ENCODE measurements at places on chromosomes 1 and 21. TPM values are rescaled to one million over a fixed set of nuclear protein-coding genes. Genes with fewer than 3 reads are reported as not detected.
A peak's percentile ranks its signal among the peaks of the same experiment; 100 is the strongest.

Gene PSMA5
- total RNA-seq = 55.1 TPM

Gene PLPPR4
- total RNA-seq = 0.05 TPM

Gene CXADR
- total RNA-seq = 87.5 TPM

Gene CTSK
- 0.68 TPM for total RNA-seq

Gene CNTN2
- total RNA-seq = not detected

- DNase-seq = no peak
Measured at GRCh38 chr1:161066694-161067093, 3.0 kb downstream of the ARHGAP30 start.

DNA sequence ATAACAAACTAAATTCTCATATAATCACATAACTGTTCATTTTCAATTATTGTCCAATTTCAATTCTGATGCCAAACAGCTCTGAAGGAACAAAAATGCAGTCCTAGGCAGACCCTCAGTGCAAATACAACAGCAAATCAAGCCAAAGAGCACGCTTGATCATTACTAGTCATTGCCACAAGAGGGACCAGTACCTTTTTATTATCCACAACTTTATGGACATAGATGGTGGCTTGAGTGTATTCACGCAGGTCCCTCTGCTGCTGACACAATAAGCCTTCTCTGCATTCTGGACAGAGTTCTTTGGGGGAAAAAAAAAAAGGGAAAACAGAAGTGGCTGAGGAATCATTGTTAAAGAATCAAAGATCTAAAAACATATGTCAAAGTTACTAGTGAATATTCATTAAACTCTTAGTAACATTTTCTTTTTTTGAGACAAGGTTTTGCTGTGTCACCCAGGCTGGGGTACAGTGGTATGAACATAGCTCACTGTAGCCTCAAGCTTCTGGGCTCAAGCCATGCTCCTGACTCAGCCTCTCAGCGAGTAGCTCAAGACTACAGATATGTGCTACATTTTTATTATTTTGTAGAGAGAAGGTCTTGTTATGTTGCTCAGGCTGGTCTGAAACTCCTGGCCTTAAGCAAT is 34.3 kb upstream of the RAP1GAP start:
- peak; percentile 79 for DNase-seq

- peak; percentile 49 for DNase-seq
Measured at GRCh38 chr1:11961230-11961629, 19.0 kb upstream of the MFN2 start.

- no peak for DNase-seq
Measured at GRCh38 chr21:34550182-34550799, 38.3 kb upstream of the KCNE1 start.

DNA sequence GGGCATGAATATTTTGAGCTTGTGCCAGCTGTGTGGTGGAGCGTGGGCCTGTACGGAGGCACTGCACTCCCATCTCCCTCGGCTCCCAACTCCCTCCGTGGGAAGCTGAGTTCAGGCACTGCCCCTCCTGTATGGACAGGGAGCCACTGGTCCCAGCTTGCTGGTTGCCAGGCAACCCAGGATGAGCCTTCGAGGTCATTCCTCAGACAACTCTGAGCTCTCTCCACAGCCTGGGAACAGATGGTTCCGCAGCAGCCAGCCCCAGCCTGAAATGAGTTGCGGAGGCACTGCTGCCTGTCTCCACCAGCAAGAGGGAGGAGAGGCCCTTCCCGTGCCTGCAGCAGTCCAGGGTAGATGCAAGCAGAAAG is 58.4 kb upstream of the TENT5B start:
- no peak for DNase-seq

GRCh38 chr21:35254765-35255138 is 205.7 kb upstream of the RUNX1 start:
- no peak for DNase-seq

DNA sequence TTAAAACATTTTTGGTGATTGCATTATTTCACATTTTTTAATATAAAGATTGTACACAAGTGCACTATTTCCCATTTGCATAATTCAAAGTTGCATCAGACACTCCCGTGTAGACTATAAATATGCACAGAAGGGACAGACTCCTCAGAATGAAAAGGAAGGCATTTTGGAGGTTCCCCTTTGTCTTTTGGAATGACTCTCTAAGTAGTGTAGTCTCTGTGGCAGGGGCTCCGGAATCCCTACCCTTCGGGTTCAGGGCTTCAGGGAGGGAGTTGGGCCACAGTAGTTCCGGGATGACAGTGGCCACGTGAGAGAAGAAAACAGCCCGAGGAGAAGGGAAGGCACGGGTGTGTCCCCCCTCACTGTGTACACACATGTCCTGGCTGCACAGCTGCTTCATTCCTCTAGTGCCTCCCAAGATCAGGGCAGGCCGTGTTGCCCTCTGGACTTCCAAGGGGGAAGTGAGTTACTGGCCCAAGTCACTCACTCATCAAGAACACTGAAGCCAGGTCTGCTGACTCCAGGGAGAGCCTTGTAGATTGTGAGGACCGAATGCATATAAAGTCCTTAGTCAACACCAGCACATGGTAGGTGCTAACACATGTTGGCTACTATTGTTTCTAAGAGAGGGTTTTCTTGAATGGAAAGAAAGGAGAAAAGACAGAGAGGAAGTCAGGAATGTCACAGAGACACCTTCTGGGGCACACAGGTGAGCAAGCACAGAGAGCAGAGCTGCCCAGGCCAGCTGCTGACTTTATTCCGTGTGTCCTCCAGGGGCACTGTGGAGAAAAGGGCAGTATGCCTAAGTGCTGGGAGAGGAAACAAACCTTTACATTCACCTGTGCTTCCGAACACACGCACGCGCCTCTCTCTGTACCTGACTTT is 39.8 kb downstream of the LHX4 start:
- peak; percentile 32 for DNase-seq

- no peak for DNase-seq
Measured at GRCh38 chr1:228198977-228199590, 8.8 kb upstream of the OBSCN start.

- DNase-seq = no peak
Measured at GRCh38 chr21:18987520-18988026, 584.0 kb upstream of the TMPRSS15 start.

DNA sequence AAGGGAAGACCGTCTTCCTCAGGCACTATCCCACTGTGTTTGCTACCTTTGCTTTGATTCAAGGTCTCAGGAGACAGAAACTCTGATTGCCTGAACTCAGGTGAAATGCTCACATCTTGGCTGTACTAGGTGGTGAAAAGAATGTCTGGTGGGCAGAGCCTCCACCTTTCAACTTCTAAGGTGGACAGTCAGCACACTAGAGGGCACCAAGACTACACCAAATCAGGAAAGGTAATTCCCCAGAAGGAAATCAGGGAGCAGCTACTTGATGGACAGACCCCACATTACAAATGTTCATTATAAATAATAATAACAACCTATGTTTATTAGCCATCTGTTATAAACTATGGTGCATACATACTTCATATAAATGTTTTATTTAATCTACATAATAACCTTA is 220.9 kb downstream of the ATG4C start:
- DNase-seq = peak; percentile 30

DNA sequence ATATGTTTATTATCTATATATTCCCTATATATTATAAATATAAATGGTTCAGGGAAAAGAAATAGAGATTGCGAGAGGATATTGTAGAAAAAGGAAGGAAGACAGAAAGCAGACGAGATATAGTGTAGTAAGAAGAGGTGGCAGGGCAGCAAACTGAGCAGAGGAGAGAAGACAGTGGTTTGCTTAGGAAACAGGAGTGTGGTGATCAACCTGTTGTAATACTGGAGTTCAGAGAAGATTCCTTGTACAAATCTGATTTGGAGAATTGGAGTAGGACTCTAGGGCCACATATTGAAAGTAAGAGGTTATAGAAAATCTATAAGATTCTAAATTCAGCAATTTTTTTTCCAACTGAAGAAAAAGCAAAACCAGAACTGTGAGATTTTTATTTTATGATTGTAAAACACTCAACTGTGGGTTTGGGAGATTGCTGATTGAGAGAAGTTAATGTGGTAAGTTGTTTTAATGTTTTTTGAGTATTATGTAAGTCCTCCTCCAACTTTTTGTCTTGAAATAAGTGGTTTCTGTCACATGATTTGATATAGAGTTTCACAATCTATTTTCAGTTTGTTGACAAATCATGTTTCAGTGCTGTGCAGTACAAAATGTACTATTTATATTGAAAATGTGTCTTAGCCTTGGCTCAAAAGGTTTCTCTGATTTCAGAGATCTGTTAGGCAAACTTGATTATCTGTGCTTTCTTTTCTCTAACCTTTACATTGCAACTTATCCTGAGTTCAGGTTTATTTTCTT is 9.6 kb upstream of the AMY2B start:
- DNase-seq = no peak

GRCh38 chr1:25990702-25991395 is 7.0 kb downstream of the PAFAH2 start:
- DNase-seq = no peak

GRCh38 chr1:17245816-17246325 is 3.0 kb upstream of the PADI3 start:
- DNase-seq = no peak

- no peak for DNase-seq
Measured at GRCh38 chr1:203150511-203151297, 23.2 kb downstream of the ADORA1 start.

- DNase-seq = no peak
Measured at GRCh38 chr1:48219803-48220202, 2.7 kb upstream of the SLC5A9 start.

- DNase-seq = no peak
Measured at GRCh38 chr1:79646880-79647279, 640.4 kb upstream of the ADGRL4 start.

GRCh38 chr21:16978309-16978895 is 534.4 kb upstream of the CXADR start:
- no peak for DNase-seq

DNA sequence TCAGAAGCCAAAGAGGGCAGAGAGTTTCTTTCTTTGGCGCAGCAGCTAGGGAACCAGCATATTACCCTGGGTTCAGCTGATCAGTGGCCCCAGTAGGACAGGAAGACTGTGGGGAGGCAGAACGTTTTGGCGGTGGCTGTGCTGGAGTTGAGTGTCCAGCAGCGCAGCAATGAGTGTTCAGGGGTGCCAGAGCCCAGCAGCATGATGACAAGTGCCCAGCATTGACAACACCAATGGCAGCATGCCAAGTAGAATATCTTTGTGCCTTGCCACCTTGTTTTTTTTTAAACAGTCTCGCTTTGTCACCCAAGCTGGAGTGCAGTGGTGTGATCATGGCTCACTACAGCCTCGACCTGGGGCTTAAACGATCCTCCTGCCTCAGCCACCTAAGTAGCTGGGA is 106.7 kb upstream of the CDC42BPA start:
- DNase-seq = no peak

Data from dermis blood vessel endothelial cell (primary cell).